Bone marrow (tissue), 2 donors: ENCODE measurements at places on chromosomes 6 and 20.
A peak's percentile ranks its signal among the peaks of the same experiment; 100 is the strongest.

DNA sequence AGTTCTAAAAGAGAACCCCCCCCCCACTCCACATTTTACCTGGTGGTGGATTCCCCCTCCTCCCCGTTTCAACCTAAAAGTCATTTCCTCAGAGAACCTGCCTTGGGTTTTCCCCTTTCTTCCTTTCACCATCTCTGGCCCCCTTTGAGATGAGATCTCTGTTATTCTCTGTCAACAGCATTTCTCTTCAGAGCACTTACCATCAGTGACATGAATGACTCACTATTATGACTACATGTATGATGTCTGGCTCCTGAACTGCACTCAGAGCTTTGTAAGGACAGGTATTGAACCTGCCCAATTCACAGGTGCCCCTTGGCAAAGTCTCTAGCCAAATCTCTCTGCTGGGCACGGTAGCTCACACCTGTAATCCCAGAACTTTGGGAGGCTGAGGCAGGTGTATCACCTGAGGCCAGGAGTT, 61.4 kb upstream of the JARID2 start:
- DNase-seq: no peak

DNA sequence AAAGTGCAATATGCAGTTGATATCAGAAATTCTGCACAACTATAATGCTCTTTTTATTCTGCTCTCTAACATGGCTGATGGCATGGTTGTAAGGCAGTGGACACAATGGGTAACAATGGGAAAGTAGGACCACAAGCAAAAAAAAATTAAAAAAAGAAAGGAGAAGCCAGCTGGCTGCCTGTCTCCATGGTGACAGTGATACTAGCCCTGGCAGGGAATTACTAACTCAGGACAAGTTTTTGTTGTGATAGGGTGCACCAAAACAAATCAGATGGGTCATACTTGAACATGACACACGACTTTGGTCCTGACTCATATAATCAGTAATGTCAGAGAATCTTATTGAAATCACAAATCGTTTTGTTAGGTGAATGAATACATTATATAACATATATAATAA, 169.4 kb downstream of the TRDN start:
- DNase-seq: no peak

DNA sequence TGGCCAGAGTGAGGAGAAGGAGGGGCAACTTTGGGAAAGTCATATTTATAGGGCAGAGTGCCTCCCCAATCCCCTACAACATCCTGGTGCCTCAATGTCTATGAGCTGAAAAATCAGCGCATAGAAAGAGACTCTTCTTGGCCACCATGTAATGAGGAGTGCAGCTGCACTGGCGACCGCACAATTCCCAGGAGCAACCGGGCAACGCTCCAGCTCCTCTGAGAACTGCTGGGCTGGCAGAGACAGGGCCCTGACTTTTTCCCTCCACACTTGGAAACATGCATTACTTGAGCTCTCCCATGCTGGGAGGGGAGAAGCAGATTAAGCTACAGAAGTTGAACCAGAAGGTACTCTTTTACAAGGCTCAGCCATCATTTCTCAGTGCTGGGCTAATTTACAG, 31.4 kb upstream of the MARCKS start:
- DNase-seq: no peak

DNA sequence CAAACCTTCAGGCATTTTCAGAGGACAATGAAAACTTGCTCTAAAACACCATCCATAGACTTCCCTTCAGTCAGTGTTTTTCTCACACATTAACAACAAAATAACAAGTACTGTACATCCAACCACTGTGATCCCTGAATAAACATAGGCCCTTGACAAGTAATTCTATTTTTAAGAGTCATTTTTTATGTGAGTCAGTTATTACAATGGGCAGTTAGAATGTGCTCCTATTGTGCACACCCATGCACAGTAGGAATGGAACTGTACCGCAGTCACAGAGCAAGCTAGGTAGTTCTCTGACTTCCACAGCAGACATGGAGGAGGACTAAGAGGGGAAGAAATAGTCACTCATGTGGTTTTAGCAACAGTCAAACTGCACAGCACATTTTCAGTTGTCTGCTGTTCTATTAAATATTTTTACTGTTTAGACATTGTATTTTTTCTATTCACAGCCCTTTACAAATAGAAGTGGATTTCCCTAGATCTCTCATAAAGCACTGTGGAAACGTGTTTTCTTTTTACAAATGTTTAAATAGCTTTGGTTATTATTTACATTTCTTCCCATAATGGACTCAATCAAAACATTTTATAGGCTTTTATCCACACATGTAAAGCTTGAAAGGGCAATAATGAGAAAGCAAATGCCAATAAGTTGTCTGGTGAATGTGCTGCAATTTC, 100.4 kb downstream of the JAG1 start:
- DNase-seq: no peak

DNA sequence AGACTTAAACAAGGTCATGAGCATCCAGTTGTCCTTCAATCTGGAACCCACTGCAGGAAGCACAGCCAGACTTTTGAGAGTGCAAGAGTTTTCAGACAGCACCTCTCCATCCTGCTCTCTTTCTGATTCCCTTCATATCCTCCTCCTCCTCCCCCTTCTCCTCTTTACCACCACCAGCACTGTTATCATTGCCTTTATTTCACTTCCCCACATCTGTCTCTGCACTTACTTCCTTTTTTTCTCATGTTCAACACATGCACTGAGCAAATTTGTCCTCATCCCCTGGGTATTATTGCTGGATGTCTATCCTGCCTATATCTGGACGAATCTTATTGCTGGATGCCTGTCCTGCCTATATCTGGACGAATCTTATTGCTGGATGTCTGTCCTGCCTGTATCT, 554.8 kb downstream of the DHX35 start:
- no peak for DNase-seq

GRCh38 chr6:41940759-41941279, 789 bp downstream of the CCND3 start:
- no peak for DNase-seq

DNA sequence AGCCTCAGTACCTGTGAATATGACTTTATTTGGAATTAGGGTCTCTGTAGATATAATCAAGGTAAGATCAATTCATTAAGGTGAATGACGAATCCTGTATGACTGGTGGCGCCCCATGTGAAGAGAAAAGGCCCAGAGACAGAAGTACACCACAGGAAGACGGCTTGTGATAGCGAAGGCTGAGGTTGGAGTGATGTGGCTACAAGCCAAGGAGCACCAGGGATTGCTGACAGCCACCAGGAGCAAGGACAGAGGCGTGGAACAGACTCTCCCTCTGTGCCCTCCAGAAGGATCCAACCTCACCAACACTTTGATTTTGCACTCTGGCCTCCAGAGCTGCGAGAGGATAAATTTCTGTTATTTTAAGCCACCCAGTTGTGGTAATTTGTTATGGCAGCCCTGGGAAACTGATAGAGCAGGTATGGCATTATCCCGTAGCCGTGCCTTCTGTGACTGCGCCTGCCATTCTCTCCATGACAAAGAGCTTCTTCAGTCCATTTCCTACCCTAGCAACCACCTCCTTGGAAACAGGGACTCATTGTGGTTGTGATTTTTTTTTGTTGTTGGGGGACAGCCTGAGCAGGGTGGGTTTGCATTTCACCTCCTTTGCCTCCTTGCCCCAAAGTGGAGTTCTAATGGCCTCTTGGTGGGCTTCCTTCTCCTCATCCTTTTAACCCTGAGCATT, 29.6 kb downstream of the PTK7 start:
- no peak for DNase-seq

GRCh38 chr20:31490752-31491151, 15.7 kb downstream of the REM1 start:
- no peak for DNase-seq

GRCh38 chr6:129536271-129536670, 173.7 kb downstream of the ARHGAP18 start:
- no peak for DNase-seq

GRCh38 chr6:83352424-83353061, 78.3 kb downstream of the ME1 start:
- DNase-seq: no peak

DNA sequence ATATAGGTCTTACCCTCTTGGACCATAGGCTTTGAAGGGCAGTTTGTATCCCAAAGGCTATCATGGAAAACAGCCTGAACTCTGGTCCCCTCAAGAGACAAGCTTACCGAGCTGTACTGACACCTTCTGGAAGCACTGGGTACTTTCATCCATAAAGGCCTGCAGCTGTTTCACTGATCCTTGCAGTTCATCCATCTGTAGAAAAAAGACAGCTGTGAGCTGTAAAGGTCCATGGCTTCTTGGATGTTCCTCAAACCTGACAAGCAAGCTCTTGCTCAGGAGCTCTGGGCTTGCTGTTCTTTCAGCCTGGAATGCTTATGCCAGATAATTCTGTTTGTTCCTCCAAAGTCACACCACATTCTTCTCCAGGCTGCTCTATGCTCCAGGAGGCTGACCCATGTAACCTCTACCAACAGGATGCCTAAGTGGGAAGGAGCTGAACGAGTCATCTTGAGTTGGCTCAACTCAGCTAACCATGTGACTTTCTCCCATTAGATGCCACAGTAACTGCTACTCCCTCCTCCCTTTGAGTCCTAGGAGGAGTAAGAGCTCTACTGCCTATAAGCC, 8.8 kb upstream of the NDRG3 start:
- peak; percentile 2 for DNase-seq

- peak; percentile 59 for DNase-seq
Observed at GRCh38 chr20:38303908-38304379, at the start of gene BPI. BPI (plus strand) TSS chr20:38304156; CDS start chr20:38304224, 68 bp downstream.

DNA sequence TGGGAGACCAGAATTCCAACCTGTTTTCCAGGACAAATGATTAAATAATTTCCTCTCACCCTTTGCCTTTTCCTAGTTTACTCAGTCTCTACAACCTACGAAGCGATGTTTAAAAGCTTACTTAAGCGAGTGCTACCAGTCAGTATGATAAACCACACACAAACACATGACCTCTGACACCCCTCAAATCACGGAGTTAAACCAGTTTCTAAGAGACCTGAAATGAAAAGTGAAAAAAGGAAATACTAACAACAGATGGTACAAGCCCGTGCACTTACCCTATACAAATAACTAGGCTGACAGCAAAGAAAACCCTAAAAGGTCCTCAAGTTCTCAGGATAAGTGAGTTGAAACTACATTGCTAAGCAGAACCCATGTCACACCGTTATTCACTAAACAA, 7.7 kb downstream of the TNFRSF21 start:
- DNase-seq: no peak

GRCh38 chr6:113505084-113505699, 352.0 kb upstream of the MARCKS start:
- DNase-seq: no peak

GRCh38 chr20:43191143-43191542, 1.4 kb upstream of the PTPRT start:
- DNase-seq: no peak

GRCh38 chr20:54250691-54251090, 42.8 kb downstream of the PFDN4 start:
- DNase-seq: no peak

GRCh38 chr6:145139140-145139850, 596.0 kb downstream of the EPM2A start:
- DNase-seq: no peak

- DNase-seq: no peak
Observed at GRCh38 chr6:167094436-167094819, 28.5 kb upstream of the CCR6 start.

GRCh38 chr6:95576998-95577303, 384 bp upstream of the MANEA start:
- no peak for DNase-seq

GRCh38 chr6:125871365-125871764, 80.6 kb downstream of the NCOA7 start:
- DNase-seq: no peak

DNA sequence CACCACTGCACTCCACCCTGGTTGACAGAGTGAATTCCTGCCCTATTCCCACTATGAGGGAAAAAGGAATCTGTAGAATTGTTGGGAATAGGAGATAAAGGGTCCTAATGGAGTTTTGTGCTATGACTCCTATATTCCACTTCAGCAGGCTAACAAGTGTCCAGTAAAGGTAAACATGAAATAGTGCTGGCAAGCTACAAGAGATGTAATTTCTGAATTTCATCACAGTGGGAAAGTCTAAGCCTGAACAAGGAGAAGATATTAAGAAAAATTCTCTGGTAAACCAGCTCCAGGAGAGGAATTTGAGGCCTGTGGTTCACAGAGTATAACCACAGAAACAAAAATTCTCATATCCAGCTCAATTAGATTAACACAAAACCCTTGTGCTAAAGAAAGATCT, 10.3 kb upstream of the C6orf58 start:
- DNase-seq: no peak

GRCh38 chr6:133610971-133611370, 277.9 kb upstream of the TCF21 start:
- no peak for DNase-seq

- no peak for DNase-seq
Observed at GRCh38 chr20:15866916-15867730, 706.1 kb downstream of the KIF16B start.

- no peak for DNase-seq
Observed at GRCh38 chr6:21604081-21604480, 10.5 kb downstream of the SOX4 start.

DNA sequence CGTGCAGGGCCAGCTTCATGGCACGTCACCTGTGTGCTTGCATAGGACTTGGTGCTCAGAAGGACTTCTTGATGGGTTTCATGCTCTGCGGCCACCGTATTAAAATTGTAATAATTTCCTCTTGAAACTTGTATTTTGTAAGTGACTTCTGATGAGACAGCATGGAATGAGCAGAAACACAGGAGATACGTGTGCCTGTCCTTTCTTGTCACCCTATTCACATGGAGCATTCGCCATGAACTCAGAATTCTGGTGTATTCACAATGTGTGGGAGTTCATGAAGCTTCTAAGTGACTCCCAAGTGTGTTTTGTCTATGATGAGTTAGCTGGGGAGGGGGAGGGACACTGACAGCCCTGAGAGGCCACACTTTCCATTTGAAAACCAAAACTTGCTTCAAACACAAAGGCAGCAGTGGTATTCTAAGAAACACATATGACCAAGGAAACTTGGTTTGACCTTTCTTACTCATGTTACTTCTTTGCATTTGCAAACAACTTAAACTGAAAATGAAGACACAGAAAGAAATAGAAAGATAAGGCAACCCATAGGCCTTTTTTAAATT, 92.1 kb upstream of the NEDD9 start:
- no peak for DNase-seq

DNA sequence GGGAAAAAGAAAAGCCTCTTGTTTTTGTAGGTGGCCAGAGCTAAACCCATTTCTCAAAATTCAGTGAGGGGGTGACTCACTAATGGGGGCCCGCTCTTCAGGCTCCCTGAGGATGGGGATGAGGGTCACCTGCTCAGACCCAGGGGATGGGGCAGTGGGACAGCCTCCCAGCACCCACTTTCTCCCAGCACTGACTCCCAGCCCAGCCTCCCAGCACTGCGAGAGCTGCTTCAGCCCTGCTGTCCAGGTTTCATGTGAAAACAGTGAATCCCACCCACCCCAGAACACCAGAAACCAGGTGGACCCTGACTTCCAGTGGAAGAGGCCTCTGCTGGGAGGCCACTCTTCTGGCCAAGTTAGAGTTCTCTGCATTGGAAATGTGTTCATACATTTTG, 362.6 kb downstream of the CDH4 start:
- DNase-seq: no peak

DNA sequence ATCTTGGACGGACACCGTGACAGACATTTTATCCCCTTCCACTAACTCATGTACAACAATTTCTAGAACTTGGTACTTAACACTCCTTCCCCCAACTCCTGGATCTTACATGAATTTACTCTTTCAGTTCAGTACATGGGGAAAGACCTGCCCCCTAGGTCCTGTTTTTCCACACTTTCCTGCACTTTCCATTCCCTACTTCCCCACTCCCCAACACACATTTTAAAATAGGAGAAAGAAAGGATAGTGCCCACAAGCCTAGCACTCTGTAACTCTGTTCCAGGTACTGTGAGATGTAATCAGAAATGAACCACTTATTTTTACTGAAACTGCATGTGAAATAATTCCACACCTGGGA, 1.3 kb downstream of the ADGRG6 start:
- no peak for DNase-seq
